ENCODE measurements at places on chromosomes 3 and 15.

- no peak for DNase-seq
These were observed 32.4 kb downstream of the EDC3 start for GRCh38 chr15:74663303-74664027.

DNA sequence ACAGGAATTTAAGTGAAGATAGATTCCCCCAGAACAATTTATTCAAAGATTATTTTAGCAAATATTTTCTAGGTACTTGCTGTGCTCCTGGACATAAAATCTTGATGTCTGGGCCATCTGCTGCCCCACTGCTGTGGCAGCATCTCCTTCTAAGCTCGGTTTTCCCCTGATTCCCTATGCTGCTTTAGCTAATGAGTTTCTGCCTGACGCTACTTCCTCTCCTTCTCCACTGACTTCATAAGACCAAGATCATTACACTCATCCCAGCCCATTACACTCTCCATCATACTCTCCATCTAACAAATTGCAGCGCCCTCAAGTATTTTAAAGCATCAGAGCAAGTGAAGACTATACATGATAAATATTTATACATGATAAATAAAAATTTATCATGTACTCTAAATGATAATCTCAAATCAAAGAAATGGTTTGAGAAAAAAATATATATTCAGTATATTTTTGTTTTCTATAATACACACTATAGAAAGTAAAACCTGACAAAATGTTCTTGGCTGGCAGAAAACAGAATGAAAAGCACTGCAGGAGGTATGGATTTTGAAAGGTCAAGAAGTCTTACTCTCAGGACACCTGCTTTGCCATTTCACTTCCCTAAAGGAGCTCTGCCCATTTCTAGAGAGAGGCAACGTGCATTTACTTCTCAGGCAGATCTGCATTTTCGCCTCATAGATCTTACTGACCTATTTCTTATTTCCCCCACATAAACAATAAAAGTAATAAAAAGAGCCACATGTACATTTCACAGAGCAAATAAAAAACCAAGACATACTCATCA lies 232.0 kb downstream of the KCNMB2 start:
- DNase-seq, result no peak

- DNase-seq, result no peak
These were observed 208.8 kb upstream of the TBC1D5 start for GRCh38 chr3:17951241-17951640.

DNA sequence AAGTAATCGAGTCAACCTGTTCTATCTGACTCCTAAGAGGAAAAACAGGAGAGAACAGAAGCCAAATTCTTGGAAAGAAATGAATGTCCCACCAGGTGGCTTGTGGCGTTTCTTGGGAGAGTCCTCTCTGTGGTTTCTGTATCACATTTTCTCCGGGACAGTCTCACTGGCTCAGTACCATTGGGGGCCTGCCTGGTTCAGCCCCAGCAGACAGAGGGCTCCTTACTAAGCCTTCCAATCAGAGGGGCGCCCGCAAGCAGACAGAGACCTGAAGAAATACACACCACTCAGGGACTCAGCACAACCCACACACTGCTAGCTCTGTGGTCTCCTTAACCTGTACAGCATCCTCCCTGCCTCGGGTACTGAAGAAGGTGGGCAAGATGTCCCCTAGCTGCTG lies 302.1 kb downstream of the TLE3 start:
- no peak for DNase-seq

- DNase-seq, result no peak
These were observed 110.2 kb downstream of the SEMA5B start for GRCh38 chr3:122917412-122917811.

DNA sequence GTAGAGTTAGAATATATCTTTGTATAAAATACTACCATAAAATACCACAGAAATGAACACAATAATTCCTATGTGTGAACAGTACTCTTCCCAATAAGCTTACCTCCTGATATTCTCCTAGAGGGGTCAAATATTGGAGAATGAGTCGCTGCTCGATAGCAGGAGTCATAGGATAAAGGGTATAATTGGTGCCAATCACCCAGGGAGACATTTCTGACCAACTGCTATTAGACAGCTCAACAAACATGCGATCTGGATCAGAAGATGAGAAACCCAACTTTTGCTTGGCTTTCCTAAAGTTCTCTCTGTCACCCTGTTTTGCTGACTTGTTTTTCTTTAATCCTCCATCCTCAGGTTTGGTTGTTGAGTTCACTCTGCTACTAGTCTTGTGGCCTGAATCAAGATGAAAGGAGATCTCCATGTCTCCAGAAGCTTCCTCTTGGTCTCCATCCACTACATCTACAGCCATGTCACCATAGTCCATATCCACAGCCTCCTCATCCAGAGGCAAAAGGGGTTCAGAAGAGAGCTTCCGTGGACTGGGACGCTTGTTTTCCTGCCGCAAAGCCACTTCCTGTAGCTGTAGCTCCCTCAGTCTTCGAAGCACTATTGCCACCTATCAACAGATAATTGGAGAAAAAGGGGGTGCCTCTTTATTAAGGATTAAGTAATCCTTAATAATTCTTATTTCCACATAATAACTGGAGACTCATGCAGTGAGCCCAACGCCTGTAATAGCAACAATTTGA lies 50.4 kb downstream of the RBM15B start:
- no peak for DNase-seq

Data from kidney tubule cell (primary cell).